MG63 (cell line): ENCODE measurements at places on chromosomes 6 and 20. TPM values are rescaled to one million over a fixed set of nuclear protein-coding genes. Genes with fewer than 3 reads are reported as not detected.

TRIM40 gene
- total RNA-seq = not detected in 2 replicates

DNA sequence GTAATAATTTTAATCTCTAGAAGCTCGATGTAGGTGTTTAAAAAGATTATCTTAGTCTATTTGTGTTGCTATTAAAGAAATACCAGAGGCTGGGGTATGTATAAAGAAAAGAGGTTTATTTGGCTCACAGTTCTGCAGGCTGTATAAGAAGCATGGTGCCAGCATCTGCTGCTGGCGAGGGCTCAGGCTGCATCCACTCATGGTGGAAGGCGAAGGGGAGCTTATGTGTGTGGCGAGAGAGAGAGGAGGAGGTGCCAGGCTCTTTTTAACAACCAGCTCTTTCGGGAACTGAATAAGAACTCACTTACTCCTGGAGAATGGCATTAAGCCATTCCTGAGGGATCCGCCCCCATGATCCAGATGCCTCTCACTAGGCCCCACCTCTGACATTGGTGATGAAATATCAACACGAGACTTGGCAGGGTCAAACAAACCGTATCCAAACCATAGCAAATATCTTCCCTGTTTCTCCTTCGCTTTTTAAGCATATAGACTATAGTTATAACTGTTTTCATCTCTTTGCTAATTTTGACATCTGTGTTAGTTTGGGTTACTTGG, 24.5 kb downstream of the CHMP4B start:
- no peak for DNase-seq

TAF4 gene
- total RNA-seq = 3.6 and 5.7 TPM in 2 replicates

HMGCLL1 gene
- total RNA-seq = not detected in 2 replicates

- DNase-seq = no peak
Observed at GRCh38 chr6:160979061-160979708, 12.4 kb upstream of the MAP3K4 start.

- DNase-seq = no peak
Observed at GRCh38 chr6:148851683-148852556, 105.1 kb downstream of the UST start.
